ENCODE measurements at places on chromosomes 1 and 21.

DNA sequence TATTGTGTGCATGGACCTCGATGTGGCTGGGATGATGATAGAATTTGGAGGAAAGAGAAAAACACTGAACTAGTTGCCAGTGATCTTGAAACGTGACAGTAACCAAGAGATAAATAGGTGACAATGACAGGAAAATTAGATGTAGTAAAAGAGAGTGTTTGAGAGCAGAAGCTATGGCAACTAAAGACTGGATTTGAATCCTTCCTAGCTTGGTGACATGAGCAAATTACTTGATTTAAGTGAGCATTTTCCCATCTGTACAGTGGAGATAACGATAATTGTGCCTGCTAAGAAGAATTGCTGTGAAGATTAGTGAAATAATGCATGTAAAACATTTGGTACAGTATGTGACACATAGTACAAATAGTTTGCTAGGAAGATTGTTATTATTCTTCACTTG is 12.7 kb downstream of the TTC3 start:
- no peak for DNase-seq

DNA sequence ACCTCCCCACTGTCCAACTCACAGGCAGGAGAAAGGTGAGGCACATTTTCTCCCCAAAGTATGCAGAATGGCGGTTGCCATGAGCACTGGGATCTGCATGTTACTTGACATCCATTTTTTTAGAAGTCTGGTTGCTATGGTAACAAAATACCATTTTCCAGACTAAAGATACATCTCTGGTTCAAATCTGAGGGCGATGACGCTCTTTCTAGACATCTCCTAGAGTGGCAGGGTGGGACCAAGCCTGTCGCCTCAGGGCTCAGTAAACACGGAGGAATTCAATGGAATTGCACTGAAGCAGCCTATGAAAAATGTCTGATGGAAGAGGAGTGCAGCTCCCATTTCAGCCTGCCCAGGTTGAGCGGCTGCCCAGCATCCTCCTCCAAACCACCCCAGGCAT is 21.5 kb upstream of the FAM43B start:
- DNase-seq = no peak

DNA sequence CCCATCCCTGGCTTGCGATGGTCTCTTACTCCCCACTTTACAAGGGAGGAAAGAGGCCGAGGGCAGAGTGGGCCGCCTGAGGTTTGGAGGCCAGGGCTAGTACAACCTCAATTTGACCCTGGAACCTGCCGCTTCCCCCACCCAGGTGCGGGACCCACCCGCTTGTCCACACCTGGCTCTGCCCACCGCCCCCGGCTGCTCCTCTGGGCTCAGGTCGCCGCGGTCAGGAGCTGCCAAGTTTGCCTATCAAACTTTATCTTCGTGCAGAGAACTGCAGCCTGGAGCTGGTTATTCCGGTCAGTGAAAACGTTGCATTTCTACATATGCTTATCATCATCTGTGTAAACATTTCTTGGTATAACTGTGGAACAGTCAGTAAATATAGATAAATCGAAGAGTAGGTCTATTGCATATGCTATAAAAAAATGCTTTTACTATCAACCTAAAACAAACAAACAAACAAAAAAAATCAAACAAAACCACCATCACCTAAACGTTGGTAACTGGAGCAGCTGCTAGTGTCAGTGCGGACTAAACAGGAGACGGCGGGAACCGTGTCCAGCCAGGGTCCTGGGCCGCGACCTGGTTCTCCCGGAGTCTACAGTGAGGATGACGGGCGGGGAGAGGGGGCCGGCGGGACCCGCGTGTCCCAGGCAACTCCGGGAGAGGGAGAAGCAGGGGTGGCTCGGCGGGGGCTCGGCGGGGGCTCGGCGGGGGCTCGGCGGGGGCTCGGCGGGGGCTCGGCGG is 906 bp upstream of the ADARB1 start:
- no peak for DNase-seq

DNA sequence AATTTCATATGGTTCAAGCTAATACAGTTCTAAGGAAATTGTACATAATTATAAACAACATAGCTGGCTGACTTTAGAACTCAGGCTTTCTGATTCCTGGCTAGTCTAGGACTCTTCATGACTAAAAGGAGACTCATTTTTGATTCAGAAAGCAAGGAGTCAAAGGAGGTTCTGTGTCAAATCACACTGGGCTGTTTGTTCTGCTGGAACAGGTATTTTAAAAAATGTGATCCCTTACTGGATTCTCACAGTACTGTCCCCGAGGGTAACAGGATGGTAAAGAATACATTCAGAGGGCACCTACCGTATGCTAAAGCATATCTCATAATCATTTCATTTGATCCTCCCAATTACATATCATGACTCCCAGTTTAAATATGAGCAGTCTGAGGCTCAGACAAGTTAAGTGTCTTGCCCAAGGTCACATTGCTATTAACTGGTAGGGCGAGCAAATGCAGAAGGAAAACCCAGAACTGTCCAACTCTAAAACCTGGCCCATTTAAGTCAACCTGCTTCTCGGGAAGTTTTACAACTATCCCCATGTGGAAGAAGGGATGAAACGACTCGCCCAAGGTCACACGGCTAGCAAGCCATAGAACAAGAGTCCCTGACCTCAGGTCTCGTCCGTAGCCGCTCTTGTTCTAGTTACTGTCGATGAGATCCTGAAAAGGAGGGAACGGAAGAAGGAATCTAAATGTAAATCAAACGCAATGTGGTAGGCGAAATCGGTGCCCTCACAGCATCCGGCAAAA is 675 bp downstream of the MYSM1 start:
- DNase-seq = peak; percentile 22

GRCh38 chr1:211800925-211801607 is 29.5 kb downstream of the LPGAT1 start:
- no peak for DNase-seq

DNA sequence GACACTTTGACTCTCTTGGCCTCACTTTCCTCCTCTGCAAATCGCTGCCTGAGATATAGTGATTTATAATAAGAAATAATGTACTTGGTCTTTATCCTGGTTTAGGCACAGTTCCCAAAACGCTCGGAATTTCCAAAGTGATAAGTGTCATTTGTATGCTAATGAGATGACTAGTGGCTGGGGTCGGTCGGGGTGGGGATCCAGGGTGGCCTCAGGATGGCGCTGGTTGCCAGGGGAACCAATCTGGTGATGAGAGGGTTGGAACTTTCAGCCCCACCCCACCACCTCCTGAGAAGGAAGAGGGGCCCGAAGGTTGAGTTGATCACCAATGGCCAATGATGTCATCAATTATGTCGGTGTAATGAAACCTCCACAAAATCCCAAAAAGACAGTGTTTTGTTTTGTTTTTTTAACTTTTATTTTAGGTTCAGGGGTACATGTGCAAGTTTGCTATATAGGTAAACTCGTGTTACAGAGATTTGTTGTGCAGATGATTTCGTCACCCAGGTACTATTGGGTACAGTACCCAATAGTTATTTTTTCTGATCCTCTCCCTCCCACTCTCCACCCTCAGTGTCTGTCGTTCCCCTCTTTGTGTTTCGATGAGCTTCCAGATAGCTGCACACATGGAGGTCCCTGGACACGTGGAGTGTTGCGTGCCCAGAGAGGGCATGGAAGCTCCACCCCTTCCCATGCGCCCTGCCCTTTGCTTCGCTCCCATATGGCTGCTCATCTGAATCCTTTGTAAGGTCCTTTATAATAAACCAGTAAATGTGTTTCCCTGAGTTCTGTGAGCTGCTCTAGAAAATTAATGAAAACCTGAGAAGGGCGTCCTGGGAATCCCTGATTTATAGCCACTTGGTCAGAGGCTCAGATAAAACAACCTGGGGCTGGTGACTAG is 97.2 kb downstream of the KCNN3 start:
- DNase-seq = no peak

GRCh38 chr1:73820843-73821242 is 377.1 kb downstream of the LRRIQ3 start:
- DNase-seq = no peak

- no peak for DNase-seq
Observed at GRCh38 chr1:156658496-156658895, 16.6 kb downstream of the BCAN start.

DNA sequence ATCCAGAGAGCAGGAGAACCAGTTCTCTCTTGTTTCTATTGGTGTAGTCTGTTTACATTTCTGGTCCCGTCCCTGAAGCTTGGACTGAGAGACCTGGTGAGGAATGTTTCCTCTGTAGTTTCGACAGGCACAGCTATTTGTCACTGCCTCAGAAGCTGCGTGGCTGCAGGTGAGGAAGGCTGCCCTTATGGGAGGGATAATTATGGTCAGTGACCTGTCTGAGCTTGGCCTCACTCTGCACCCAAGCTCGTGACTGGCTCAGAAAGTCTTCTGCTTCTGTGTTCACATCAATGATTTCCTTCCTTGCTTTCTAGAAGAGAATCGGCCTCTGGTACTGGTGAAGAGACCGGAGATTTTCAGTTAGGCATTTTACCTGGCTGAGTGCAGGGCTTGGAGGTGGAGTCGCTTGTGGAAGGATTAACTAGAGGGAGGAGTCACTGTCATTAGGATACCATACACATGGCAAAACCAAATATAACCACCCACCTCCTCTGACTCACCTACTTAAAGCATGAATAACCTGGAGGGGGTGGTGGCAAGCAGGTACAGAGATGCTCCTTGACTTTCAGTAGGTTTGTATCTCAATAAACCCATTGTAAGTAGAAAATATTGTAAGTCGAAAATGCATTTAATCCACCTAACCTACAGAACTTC is 19.9 kb upstream of the WDR26 start:
- DNase-seq = peak; percentile 54

DNA sequence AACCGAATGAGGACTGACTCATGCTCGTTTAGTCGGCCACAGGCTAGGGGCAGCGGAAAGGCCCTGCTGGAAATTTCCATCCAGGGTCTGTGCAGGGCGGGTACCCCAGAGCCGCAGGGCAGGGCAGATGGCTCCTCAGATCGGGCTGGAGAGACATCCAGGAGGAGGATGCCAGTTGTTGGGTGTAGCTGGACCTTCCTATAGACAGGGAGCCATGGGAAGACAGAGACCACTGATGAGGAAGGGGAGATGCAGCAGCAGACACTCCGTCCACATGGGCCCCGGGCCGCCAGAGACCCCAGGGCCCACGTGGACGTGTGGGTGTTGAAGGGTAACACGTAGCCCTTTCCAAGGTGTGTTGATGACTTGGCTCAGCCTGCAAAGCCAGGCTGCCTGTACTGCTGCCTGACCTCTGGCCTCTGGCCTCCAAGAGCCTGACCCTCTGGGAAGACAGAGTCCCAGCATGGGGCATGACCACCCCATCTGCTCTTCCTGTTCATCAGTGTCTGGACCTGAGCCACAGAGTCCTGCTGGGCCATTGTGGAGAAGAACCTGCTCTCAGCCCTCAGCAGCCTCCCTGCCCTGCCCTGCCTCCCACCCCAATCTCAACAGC is 4.8 kb downstream of the GNG4 start:
- no peak for DNase-seq

DNA sequence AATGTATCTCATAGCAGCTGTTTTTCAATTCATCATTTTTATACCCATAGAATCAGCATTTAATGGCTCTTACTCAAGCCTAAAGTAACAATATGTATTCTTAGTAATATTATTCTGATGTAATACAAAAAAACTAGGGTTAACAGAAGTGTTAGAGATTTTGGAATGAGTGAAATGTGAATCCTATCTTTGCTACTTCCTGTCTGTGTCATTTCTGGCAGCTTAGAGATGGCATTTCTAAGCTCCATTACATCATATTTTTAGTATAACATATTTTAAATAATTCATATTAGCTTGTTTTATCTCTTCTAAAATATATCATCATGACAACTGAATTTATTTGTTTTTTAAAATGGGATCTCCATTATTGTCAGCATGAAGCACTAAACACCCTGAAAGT is 90.2 kb downstream of the LRRC7 start:
- DNase-seq = no peak

- no peak for DNase-seq
Observed at GRCh38 chr1:17156108-17156507, 36.9 kb upstream of the PADI2 start.

All from kidney glomerular epithelial cell (primary cell).